T-helper 2 cell treated with Interferon-gamma antibody and Interleukin-4, amounts not matched to agents 5 μg/mL and 100 μg/mL, for 36 hours (primary cell): ENCODE measurements at places on chromosomes 2 and 18.

GRCh38 chr2:98058191-98058975 is 28.6 kb upstream of the VWA3B start:
- no peaks in the 10 kb centered on the region for H3K4me1 ChIP-seq
- no peak overlapping the region for H3K27ac ChIP-seq
- no peaks in the 10 kb centered on the region for H3K36me3 ChIP-seq
- peaks cover 2% of the 10 kb centered on the region for H3K27me3 ChIP-seq
- no peak for DNase-seq

DNA sequence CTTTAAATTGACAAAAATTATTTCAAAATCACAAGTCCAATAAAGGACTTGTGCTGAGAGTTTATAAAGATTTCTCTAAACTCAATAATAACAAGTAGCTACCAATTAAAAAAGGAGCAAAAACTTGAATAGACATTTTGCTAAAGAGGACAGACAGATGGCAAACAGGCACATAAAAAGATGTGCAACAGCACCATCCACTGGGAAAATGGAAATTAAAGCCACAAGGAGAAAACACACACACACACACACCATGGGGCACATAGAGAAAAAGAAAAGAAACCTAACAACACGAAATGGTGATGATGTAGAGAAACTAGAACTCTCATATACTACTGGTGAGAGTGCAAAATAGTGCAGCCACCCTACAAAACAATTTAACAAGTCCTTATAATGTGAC is 12.6 kb upstream of the SLC9A4 start:
- DNase-seq, result no peak
- H3K36me3 ChIP-seq, result no peaks in the 10 kb centered on the region
- no peak overlapping the region for H3K4me3 ChIP-seq
- peaks cover 35% of the 10 kb centered on the region for H3K27me3 ChIP-seq
- H3K27ac ChIP-seq, result no peak overlapping the region

GRCh38 chr2:140650825-140651224 is 1480.0 kb downstream of the LRP1B start:
- no peak overlapping the region for H3K27ac ChIP-seq
- H3K4me1 ChIP-seq, result no peaks in the 10 kb centered on the region
- H3K4me3 ChIP-seq, result no peak overlapping the region
- no peaks in the 10 kb centered on the region for H3K27me3 ChIP-seq

DNA sequence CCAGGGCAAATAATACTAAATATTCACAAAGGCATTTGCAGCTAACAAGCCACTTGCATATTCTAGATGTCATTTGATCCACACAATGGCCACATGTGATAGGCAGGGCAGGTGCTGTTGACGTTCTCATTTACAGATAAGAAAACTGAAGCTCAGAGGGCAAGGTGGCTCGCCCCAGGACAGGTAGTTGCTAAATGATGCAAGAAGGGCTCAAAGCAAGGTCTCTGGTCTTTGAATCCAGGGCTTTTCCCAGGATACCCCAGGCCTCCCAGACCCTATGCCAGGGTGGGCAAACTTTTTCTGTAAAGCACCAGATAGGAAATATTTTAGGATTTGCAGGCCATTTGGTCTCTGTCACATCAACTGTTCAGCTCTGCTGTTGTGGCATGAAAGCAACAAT is 35.1 kb downstream of the LOXHD1 start:
- H3K27me3 ChIP-seq, result peaks cover 3% of the 10 kb centered on the region
- H3K27ac ChIP-seq, result no peak overlapping the region
- H3K4me1 ChIP-seq, result peaks cover 19% of the 10 kb centered on the region
- no peak for DNase-seq
- no peaks in the 10 kb centered on the region for H3K36me3 ChIP-seq

GRCh38 chr2:223855426-223855825 is 18.0 kb upstream of the AP1S3 start:
- no peaks in the 10 kb centered on the region for H3K27me3 ChIP-seq
- DNase-seq, result no peak
- H3K27ac ChIP-seq, result no peak overlapping the region
- H3K36me3 ChIP-seq, result peaks cover 26% of the 10 kb centered on the region
- H3K4me3 ChIP-seq, result no peak overlapping the region

GRCh38 chr2:30481323-30481800 is 34.3 kb downstream of the LCLAT1 start:
- H3K36me3 ChIP-seq, result peaks cover 6% of the 10 kb centered on the region
- peaks cover 3% of the 10 kb centered on the region for H3K4me1 ChIP-seq
- no peak overlapping the region for H3K4me3 ChIP-seq
- DNase-seq, result no peak

DNA sequence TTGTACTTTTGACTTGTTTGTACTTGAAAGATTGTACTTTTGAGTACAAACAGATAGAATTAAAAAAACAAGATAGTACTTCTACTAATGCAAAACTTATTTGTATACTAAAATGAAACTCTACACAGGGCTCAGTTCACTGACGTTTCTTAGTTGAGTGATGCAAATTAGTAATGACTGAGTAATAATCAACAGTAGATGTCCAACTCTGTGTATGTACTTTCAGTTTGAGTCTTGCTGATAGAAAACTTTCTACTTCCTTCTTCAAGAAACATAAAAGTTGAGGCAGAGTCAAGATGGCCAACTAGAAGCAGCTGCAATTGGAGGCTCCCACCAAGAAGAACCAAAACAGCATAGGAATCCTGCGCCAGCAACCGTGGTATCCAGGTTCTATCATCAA is 585.0 kb downstream of the NR4A2 start:
- H3K4me3 ChIP-seq, result no peak overlapping the region
- no peak overlapping the region for H3K27ac ChIP-seq
- no peaks in the 10 kb centered on the region for H3K36me3 ChIP-seq
- no peaks in the 10 kb centered on the region for H3K4me1 ChIP-seq
- no peaks in the 10 kb centered on the region for H3K27me3 ChIP-seq
